ENCODE measurements at places on chromosomes 12 and 14. TPM values are rescaled to one million over a fixed set of nuclear protein-coding genes. Genes with fewer than 3 reads are reported as not detected.
A peak's percentile ranks its signal among the peaks of the same experiment; 100 is the strongest.

C1RL gene
- total RNA-seq, result 22.6 TPM

DTD2 gene
- total RNA-seq, result 13.5 TPM

DNA sequence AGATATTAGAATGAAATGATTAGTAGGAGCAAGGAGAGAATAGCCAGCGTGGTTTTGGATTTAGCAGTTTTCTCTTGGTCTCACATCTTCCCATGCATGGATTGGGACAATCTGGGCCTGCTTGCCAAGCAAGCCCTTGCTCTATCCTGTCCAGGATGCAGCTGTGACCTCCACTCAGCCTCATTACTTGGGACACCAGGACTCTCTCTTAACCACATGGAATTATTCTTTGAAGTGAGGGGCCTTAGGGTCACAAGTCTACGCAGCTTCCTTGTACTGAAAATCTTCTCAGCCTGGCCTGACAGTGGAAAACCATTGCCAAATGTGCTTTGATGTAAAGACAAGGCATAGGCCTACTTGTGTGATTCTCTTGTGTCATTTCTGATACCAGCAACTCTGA, 28.0 kb upstream of the DCN start:
- no peak overlapping the region for H3K4me3 ChIP-seq
- no peaks in the 10 kb centered on the region for H3K27me3 ChIP-seq
- no peaks in the 10 kb centered on the region for H3K4me1 ChIP-seq
- H3K27ac ChIP-seq, result no peak overlapping the region
- DNase-seq, result no peak

DNA sequence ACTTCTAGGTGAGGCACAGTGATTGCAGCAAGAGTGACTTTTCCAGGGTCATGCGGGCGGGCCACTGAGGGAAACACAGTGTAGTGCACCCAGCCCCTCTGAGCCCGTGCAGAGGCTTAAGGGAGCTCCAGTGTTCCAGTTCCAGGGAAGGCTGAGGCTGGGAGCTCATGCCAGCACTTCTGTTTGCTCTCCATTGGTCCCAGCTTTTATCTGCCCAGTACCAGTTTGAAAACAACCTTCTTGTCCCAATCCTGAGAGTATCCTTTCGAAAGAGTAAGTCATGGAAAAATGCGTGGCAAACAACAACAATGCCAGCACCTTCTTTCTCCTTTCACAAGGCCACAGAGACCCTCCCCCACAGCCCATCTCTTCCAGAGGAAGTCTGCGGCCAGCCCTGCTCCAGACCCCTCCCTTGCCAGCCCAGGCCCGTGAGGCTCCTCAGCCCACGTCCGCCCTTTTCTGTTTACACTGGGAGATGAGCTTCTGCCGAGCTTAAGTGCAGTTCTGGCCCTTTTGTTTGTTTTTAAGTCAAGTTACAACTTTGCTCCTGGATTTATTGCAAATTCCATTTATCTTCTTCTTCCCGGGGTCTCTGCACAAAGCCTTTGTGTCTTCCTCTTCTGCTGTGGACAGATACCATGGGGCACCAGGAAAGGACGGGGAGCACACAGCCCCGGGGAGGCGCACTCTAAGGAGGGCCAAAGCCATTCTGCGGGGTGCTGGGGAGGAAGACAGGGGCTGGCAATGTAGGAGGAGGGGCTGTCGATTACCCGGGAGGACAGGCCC, 185.6 kb downstream of the ZFP36L1 start:
- no peak for DNase-seq
- H3K4me1 ChIP-seq, result peaks cover 14% of the 10 kb centered on the region
- H3K4me3 ChIP-seq, result no peak overlapping the region
- H3K27me3 ChIP-seq, result no peaks in the 10 kb centered on the region
- H3K36me3 ChIP-seq, result no peaks in the 10 kb centered on the region
- no peak overlapping the region for H3K27ac ChIP-seq

- peak; percentile 77 for DNase-seq
- H3K36me3 ChIP-seq, result no peaks in the 10 kb centered on the region
- no peaks in the 10 kb centered on the region for H3K27me3 ChIP-seq
- H3K4me1 ChIP-seq, result peaks cover 39% of the 10 kb centered on the region
- peak overlapping the region; percentile 67 for H3K27ac ChIP-seq
- H3K4me3 ChIP-seq, result peak overlapping the region; percentile 70
Observed at GRCh38 chr12:132506328-132507160, 16.6 kb downstream of the FBRSL1 start.

DNA sequence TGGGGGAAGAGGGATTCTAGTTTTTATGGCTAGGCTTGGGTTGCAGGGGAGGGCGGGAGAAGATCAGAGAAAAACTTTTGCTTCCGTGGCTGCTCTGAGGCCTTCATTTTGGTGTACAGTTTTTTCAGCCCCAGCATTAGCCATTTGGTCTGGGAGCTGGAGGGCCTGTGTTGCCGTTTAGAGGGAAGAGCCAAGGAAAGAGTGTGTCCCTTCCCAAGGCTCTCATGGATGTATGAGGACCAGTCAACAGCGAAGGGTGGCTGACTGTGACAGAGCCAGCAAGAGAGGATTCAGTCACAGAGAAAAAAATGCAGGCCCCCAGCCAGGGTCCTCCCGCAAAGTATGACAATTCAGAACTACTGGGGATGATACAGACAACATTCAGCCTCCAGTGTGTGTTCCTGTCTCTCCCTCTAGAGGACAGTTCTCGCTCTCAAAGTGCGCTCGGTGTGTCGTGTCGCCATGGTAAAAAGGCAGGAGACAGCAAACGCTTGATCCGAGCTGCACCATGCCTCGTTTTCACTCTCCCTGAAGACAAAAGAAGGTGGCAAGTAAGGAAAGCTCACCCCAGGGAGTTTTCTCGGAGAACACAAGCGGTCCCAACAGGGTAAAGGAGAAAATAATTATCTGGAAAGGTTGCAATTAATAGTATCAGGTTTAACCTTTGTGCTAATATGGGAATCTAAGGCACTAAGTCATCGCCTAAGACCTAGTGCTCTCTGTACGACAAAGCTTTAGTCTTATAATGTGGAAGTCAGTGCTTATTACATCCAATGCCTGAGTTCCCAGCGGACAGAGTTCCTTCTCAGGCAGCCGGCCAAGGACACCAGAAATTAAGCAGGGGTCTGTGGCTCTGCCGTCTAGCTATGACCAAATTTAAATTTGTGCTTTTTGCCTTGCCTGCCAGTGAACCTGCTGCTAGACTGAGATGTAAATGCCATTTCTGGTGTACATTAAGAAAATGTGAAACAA, 157.3 kb upstream of the PLXNC1 start:
- DNase-seq, result no peak
- no peaks in the 10 kb centered on the region for H3K27me3 ChIP-seq
- H3K4me1 ChIP-seq, result peaks cover 9% of the 10 kb centered on the region
- no peaks in the 10 kb centered on the region for H3K36me3 ChIP-seq
- H3K4me3 ChIP-seq, result no peak overlapping the region
- H3K27ac ChIP-seq, result no peak overlapping the region

DNA sequence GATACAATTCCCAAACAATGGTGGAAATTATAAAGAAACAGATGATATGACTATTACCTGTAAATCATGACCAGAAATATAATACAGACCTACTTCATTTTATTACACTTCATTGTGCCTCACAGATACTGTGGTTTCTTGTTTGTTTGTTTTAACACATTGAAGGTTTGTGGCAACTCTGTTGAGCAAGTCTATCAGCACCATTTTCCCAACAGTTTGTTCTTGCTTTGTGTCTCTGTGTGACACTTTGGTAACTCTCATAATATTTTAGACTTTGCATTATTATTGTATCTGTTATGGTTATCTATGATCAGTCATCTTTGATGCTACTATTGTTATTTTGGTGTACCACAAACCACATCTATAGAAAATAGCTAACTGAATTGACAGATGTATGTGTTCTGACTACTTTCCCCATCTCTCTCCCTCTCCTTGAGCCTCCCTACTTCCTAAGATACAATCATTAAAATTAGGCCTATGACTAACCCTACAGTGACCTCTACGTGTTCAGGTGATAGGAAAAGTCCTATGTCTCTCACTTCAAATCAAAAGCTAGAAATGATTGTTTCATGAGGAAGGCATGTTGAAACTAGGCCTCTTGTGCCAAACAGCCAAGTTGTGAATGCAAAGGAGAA, 49.1 kb downstream of the FBXO33 start:
- no peaks in the 10 kb centered on the region for H3K27me3 ChIP-seq
- no peaks in the 10 kb centered on the region for H3K36me3 ChIP-seq
- DNase-seq, result no peak
- H3K27ac ChIP-seq, result peak overlapping the region; percentile 18
- H3K4me3 ChIP-seq, result no peak overlapping the region

- H3K4me1 ChIP-seq, result peaks cover 4% of the 10 kb centered on the region
- H3K27me3 ChIP-seq, result no peaks in the 10 kb centered on the region
- H3K36me3 ChIP-seq, result peaks cover 3% of the 10 kb centered on the region
- no peak for DNase-seq
Observed at GRCh38 chr12:48340943-48341342, 9.8 kb downstream of the ZNF641 start.

DNA sequence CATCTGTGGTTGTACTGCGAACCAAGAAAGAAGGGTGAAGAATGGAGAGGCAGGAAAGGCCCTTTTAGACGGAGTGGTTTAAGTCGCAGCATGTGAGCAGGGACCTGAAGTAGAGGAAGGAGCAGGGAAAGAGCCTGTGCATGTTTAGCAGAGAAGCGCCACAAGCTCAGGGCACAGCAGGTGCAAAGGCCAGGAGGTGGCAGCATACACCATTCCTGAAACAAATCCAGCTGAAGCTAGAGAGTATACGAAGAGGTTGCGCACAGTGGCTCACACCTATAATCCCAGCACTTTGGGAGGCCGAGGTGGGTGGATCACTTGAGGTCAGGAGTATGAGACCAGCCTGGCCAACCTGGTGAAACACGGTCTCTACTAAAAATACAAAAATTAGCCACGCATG, 49.9 kb downstream of the HELB start:
- peaks cover 11% of the 10 kb centered on the region for H3K36me3 ChIP-seq
- no peak overlapping the region for H3K27ac ChIP-seq
- no peaks in the 10 kb centered on the region for H3K4me1 ChIP-seq
- DNase-seq, result no peak

DNA sequence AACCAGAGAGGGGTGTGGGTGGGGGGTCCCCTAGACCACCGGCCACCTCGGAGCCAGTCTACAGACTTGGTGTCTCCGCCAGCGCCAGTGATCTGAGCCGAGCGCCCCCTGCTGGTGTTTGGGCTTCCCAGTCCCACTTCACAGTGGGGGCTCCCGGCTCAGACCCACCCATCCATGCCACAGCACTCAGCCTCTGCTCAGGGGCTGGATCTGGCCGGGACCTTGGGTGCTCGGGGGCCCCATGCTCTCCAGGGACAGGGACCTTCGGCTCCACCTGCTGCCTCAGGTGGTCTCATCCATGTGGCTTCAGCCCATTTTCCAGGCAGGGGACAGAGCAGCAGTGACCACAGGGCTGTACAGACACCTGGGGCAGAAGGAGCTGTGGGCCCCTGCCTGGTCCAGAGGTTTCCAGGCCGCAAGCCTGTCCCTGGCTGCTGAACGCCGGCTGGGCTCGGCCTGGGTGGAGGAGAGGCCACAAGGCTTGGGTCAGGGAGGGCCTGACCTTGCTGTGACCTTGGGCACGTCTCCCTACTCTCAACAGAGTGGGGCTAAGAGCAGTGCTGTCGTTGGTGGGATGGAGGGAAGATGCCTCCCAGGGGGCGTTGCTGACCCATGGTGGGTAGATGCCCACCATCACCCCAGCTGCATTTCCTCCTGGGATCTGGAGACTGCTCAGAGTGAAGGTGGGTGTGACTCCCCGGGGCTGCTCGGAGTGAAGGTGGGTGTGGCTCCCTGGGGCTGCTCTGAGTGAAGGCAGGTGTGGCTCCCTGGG, 86.3 kb downstream of the KIF26A start:
- no peak overlapping the region for H3K27ac ChIP-seq
- DNase-seq, result peak; percentile 45
- H3K4me1 ChIP-seq, result peaks cover 13% of the 10 kb centered on the region

DNA sequence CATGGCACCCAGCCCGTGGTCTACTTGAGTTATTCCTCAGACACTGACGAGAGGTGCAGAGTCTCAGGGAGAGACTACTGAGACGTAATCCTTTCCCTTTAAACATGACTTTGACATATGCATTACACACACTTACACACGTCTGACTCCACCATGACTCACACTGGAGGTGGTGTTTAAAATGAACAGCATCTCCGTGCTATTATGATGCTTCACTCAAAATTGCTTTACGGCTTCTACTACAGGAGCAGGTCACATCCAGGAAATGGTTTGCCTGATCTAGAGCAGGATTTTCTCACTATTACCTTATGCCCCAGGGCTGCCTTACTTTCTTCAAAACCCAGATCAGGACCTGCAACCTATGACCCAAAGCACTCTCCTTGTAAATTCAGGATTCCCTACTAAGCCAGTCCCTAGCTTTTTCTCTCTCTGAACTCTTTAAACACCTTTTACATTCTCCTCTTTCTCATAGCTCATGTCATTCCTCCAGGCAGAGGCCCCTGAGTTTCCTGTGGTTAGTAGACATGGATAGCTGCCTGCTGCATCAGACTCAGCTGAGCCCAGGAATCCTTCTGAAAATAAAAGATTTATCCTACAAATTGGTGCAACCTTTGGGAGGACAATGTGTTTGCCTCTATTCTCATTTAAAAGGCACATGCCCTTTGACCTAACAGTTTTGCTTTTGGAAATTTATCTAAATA, 31.2 kb downstream of the TMCC3 start:
- peaks cover 23% of the 10 kb centered on the region for H3K4me1 ChIP-seq
- no peaks in the 10 kb centered on the region for H3K36me3 ChIP-seq
- no peaks in the 10 kb centered on the region for H3K27me3 ChIP-seq

DNA sequence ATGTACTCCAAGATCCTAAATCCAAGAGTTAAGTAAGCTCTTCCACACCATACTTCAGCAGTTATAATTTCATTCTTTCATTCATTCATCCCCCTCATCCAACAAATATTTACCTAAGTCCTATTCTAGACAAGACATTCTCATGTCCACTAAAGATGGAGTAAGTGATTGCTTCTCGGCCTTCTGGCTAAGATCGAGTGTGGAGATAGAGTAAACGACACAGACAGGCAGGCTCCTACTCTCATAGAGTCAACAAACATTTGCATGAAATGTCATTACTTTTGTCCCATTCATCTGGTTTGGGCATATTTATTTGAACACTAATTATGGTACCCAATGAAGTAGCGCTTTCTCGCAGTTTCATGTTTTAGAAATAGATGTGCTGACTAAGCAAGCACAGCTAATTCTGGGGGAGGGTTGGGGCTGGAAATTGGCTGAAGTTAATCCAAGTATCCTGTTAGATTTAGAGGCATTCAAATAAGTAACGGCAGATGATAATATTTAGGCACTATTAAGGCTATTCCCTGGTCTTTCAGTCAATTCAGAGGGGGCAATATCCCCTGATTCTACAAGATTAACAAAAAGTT, 176.5 kb downstream of the CEP128 start:
- DNase-seq, result no peak
- peaks cover 1% of the 10 kb centered on the region for H3K36me3 ChIP-seq
- H3K4me1 ChIP-seq, result no peaks in the 10 kb centered on the region
- no peak overlapping the region for H3K4me3 ChIP-seq

DNA sequence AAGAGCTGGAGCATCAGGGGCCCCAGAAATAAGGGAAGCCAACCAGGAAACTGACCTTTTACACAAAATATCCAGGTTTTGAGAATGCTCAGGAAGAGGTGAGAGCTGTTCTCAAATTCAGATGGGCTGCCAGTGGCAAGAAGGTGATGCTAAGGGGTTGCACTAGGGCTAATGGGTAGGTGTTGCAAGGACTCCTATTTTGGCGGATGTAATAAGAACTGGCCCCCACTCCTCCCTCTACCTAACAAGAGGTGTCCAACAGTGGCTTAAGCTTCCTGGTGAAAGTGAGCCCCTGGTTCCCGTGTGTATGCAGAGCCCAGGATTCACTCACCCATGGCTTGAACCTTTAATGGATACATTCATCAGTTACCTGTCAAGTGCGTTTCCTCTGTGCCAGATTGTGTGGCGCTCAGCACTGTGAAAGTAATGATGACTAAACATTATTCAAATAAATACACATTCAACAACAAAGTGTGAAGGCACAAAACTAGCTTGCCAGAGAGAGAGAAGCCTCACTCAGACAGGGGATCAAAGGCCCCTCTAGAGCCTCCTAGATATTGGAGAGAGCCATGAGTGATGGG, 705 bp upstream of the CHGA start:
- no peaks in the 10 kb centered on the region for H3K36me3 ChIP-seq
- H3K27me3 ChIP-seq, result peaks cover 34% of the 10 kb centered on the region
- H3K4me1 ChIP-seq, result peaks cover 5% of the 10 kb centered on the region
- DNase-seq, result no peak

Data from activated T-cell treated with anti-CD3 and anti-CD28 coated beads, Interleukin-2, amount 50 U/mL, for 72 hours (primary cell).